NCI-H1930 (cell line): ENCODE measurements at places on chromosomes 11 and 22.
A peak's percentile ranks its signal among the peaks of the same experiment; 100 is the strongest.

GRCh38 chr22:29331658-29332300 is 16.3 kb upstream of the RASL10A start:
- no peak for DNase-seq

DNA sequence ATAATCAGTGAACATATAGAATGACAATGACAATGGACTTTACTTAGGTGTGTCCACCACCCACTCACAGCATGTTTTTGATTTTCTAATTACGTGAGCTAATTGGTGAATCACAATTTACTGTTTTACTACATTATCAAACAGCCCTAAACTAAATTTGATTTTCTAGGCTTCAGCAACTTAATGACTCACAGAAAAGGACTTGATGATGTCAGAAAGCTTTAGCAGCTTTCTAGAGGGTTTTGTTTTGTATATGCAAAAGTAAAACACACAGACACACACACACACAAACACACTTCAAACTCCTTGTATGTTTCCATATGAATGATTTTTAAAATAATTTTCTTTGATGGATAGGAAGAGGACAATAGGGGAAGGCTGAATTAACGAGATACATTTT is 878.6 kb upstream of the CCDC90B start:
- no peak for DNase-seq

DNA sequence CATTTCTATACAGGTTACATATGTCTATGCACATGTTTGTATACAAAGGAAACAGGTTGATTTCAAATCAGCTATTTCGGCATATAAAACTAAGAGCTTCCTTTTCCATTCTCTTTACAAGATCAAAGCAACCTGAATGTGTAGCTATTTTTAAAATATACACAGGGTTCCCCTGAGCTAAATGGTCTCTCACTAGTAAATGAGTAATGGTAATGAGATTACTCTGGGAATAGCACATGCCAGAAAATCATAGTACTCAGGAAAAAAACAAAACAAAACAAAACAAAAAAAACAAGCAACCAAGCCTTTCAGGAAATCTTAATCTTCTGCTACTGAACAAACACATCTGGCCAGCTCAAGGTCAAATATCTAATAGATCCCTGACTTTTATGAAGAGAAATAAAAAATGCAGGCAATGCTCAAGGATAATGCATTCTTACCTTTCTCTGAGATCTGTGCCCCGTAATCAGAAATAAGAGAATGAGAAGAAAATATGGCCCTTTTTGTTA is 156.6 kb upstream of the POU2AF2 start:
- DNase-seq: no peak

- DNase-seq: no peak
Observed at GRCh38 chr11:26326793-26327400, 5.0 kb upstream of the ANO3 start.

- DNase-seq: no peak
Observed at GRCh38 chr11:119532551-119532950, 109.6 kb upstream of the THY1 start.

DNA sequence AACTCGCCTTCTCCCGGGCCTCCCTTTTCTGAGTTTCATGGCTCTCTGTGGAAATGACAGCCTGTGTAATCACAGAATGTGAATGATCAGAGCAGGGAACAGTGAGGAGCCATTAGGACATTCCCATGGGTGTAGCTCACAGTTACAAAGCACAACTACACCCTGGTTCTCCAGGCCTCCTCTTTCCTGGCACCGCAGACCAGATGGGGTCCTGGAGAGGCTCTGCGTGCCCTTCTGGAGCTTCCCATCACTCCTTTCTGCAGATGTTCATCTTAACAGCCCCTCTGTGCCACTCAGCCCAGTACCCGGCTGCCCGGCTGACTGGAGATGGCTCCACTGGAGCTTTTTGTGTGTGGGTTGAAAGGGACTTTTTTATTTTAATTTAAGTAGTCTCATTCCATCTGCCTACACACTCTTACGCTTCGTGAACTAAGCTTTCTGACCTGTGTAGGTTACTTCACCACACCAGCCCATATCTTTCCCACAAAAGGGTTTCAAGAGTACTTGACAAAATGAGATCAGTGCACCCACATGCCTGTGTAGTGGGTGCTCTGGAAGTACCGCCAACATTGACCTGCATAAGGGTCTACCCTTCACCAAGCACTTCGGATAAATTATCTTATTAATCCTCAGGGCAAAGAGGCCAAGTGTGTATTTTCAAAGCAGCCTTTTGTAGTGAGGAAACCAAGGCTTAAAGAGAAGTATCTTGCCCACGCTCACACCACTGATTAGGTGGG is 29.8 kb downstream of the SREBF2 start:
- DNase-seq: no peak

- DNase-seq: peak; percentile 23
Observed at GRCh38 chr11:12827929-12828812, 153.9 kb downstream of the TEAD1 start.

DNA sequence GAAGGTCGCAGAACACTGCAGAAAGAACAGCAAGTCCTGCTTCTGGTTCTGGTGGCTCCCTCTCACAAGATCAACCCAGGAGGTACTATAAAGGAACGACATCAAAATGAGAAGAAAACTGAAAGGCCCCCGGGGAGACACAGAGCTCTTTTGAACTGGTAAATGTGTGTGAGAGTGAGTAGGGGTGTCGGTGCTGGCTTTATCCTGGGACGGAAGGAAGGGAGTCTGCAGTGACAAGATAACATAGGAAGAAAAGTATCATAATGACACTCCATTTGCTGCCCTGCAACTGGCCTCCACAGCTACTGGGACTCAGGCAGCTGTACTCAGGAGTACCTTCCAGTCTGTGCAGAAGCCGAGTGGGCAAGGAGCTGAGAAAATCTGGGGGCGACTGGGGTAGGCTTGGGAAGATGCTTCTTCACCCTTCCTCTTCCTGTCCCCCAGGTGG is 60.9 kb downstream of the ENTHD1 start:
- DNase-seq: no peak

DNA sequence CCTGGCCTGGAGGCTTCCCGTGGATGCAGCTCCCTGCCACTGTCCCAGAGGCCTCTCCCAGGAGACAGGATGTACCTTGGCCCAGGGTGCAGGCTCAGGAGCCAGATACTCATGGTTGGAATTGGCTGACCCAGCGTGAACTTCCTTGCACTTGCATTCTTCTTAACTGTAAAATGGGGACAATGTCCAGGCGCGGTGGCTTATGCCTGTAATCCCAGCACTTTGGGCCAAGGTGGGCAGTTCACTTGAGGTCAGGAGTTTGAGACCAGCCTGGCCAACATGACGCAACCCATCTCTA is 20.1 kb upstream of the ST3GAL4 start:
- DNase-seq: no peak

GRCh38 chr11:77351281-77351886 is 49.9 kb upstream of the GDPD4 start:
- DNase-seq: no peak

GRCh38 chr11:46666516-46666915 is 33.9 kb downstream of the ARHGAP1 start:
- no peak for DNase-seq

DNA sequence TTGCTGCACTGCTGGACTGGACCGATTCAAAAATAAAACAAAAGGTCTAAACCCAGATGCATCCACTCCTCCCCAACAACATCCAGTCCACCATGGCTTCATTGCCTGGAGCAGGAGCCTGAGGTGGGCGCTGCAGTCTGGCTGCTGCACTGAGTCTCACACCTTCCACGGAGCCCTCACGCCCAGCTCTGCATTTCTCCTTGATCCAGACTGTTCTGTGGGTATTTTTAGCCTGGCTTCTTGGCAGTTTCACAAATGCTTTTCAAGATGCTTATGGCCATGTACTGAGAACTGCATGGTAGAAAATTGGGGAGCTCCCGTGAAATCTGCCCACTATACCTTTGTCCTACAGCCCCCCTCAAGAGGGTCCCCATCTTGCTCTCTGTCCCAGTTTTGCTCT is 53.3 kb upstream of the JAM3 start:
- no peak for DNase-seq

DNA sequence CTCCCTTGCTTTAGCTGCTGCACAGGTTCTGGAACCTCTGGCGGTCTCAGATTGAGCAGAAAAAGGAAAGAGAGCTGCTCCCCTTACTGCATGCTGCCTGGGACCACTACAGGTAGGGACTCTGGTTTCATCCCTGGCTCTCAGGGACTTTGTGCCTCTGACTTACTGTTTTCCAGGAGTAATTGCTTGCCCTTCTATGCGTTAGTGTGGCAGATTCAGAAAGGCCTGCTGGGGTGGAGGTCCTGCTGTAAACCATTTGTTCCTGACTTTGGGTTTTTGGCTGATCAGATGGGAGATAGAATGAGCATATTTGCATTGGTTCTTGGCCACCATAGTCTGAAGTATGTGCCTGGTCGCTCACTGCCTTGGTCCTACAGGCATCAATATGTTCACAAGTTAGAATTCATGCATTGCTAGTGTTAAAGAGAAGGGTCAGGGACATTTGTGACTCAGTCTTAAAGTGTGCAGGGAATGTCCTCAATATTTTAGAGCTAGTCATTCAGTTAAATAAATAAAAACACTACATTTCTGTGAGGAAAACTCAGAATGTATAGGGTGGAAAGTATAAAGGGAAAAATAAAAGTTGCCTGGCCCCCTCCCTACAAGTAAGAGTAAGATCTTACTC is 78.0 kb downstream of the PISD start:
- DNase-seq: no peak

GRCh38 chr11:2995893-2996554 is 3.9 kb upstream of the NAP1L4 start:
- DNase-seq: no peak

DNA sequence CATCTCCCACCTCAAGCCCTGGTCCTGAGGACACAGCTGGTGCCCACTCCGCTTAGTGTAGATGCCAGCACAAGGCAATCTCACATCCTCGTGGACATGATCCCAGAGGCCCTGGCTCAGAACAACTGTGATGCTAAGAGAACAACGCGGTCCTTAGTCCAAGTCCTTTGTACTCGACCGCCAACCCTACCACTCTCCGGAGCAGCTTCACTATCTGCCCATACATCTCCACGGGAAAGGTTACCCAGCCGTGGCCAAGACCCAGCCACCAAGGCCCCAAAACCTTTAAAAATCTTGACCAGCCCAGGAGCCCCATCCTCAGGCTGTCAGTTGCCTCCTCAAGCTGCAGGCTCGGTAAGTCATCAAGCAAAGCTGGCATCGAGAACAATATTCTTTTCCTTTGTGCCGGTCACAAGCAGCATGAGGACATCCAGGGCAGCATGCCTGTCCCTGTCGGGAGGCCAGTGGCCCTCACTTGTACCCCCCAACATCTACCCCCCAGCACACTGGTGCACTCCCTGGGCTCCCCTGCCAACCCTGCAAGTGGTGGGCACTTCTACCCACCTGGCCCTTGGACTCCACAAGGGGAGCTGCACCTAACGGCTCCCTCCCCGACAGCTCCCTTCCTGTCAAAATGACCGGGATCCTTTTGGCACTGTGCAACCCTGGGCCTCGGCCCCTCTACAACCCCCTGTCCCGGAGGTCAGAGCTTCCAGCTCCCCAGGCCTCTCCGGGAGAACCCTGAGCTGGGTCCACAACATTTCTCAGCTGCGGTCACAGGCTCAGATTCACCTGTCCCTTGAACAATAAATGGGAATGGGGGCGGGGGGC is 2.5 kb downstream of the OSBPL5 start:
- no peak for DNase-seq

- no peak for DNase-seq
Observed at GRCh38 chr11:47308050-47308823, 38.3 kb downstream of the MADD start.

DNA sequence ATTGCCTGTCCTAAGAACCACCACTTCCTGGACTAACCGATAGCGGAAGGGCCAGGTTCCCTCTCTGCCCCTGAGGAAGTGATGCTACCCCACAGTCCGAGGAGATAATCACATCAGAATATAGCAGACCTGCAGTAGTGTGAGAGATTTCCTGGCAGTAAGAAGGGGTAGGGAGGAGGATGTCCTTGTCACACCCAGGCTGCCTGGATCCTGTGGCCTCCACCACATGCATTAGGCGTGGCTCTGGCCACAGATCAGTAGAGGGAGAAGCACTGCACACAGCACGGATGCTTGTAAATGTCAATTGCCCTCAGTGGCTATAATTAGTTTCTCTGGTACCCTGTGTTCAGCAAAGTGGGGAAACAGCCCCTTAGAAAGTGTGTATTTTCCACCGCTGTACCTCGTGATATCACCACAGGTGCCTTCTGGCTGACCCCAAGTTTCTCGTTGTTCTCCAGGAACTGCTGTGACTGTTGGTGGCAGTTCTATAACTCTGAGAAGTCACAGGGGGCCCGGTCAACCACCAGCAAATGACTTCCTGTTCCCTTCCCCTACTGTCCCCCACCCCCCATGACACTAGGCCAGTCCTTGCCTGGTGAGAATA is 61.8 kb downstream of the UBASH3B start:
- no peak for DNase-seq

DNA sequence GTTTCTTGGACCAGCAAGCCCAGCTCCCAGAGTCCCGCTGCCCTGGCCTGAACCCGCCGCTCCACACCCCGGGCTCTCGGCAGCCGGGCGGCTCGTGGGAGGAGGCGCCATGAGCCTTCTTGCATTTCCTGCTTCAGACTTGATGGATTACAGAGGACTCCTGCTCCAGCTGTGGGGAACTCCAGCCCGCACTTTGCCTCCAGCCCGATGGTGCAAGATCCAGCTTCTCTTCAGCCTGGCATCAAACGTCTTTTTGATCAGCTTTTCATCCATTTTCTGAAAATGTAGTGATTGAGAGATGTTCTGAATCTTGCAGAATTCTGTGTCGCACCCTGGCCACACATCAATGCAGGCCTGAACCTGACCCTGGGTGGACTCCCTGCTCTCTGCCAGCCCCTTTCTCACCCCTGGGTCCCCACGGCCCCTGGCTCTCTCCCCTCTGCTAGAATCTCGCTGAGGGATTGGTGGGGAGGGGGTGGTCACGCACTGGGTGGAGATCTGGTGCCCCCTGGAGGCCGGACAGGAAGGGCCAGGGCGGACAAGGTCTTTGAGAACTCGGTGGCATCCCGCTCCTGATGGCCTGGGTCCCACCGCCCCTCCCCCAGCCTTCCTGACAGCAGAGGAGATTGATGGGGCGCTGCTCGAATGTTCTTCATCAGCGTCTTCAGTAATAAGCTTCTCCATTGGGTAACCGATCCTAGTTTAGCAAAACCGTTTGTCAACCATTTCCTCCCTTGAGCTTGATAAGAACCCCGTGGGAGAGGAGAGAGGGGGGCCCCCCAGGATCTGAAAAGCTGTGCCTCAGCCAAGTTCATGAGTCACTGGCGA is 12.1 kb upstream of the NFAM1 start:
- DNase-seq: peak; percentile 56

- no peak for DNase-seq
Observed at GRCh38 chr11:92416971-92417725, 192.5 kb downstream of the FAT3 start.

- no peak for DNase-seq
Observed at GRCh38 chr11:111327908-111328624, 29.7 kb downstream of the POU2AF3 start.
